ENCODE measurements at places on chromosomes 13 and 19.

DNA sequence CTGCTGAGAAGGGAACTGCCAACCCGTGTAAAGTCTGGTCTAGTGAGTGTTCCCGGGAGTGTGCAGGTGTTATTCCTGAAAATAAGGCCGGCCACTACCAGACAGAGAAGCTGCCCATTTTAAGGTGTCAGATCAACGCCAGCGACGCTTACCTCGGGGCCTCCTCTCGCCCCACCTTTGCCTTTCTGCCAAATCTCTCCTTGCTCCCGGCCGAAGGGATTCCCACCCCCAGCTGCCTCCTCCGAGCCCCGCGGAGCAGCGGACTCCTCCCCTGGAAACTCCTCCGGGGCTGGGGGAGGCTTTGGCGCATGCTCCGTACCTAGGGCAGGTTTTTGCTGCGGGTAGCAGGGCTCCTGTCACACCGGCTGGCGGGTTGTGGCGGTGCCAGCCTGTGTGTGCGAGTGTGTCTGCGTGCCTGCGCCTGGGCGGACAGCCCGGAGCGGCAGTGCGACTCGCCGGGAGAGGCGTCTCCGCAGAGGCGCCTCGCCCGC lies at the start of gene HS6ST3:
Gene HS6ST3 (plus strand): TSS at position 359 of the 491 bp plus-strand sequence.
- DNase-seq = no peak

DNA sequence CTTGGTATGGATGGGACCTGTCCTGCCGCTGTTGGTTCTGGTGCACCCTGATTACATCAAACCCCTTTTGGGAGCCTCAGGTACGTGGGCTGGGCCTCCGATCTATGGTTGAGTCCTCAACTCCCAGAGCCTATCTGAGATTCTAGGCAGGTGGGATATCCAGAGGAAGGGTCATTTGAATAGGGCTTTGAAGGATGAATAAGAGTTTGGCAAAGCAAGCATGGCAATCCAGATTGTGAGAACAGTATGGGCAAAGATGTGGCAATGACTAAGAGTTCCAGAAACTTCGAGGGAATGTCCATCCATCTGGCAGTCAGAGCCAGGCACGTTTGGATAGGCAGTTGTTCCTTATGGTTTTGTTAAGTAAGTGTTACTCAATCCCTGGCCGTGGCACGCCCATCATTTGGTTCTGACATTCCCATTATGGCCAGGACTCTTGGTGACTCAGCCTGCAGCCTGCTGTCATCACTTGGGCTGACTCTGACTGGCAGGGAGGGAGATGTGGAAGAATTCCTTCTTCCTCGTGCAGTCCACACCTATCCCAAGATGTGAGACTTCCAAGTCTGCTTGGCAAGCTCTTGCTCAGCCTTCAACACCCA lies 21.5 kb downstream of the CYP4F22 start:
- DNase-seq = no peak

GRCh38 chr13:46278474-46278873 lies 66.7 kb downstream of the LRRC63 start:
- DNase-seq = no peak

DNA sequence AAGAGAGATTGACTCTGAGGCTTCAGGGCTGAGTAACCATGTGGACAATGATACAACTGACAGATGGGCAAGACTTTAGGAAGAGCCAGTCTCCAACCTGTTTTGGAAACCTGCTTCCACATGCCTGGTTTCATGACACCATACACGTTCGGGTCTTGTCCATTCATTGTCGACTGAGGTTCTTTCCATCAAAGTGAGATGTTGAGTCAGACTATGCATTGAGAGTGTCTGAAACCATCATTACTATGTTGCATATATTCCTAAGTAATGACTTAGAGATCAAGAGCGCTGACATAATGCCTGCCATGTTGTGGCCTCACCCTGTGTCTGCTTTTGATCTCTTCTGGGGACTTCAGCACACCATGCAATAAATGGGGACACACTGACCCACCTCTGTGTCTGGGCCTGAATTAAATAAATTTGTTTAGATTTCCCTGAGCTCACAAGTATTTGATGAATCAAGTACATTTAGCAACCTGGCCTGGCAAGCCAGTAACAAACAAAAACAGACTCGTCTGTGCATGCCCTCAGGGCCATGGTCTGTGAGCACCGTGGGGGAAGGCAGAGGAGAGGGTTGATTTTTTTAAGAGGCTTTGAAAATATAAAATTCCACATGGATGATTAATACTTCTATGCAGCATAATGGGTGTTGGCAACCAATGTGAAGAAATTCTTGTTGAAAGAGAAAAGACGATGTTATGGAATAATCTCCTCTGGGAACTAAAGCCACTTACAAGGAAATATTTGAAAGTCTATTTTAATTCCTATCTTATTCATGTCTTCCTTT lies 49.9 kb upstream of the UBAC2 start:
- DNase-seq = no peak

DNA sequence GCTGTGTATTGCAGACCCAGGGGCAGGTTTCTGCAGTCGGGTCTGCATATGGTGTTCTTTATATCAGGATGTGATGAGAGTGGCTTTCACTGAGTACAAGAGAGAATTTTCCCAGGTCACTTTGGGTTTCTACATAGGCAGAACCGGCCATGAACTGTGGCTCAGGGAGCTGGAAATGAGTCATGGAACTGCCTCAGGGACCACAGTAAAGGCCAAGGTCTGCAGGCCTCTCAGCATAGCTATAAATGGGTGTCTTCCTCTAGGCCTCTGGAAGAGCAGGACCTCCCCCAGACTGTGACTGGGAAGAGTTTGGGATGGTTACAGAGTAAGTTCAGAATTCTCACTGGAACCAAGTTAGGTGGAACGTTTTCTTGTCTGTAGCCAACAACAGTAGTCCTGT lies 51.8 kb upstream of the ZNF681 start:
- DNase-seq = no peak

DNA sequence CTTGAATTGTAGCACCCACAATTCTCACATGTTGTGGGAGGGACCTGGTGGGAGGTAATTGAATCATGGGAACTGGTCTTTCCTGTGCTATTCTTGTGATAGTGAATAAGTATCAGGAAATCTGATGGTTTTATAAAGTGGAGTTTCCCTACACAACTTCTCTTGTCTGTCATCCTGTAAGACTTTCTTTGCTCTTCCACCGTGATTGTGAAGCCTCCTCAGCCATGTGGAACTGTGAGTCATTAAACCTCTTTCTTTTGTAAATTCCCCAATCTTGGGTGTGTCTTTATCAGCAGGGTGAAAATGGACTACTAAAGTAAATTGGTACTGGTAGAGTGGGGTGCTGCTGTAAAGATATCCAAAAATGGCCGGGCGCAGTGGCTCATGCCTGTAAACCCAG lies 215.6 kb downstream of the LIG4 start:
- no peak for DNase-seq

- no peak for DNase-seq
Measured at GRCh38 chr19:42030645-42031440, 36.8 kb upstream of the ATP1A3 start.

Data from effector memory CD4-positive, alpha-beta T cell (primary cell).